ENCODE measurements at places on chromosomes 2 and 18.

DNA sequence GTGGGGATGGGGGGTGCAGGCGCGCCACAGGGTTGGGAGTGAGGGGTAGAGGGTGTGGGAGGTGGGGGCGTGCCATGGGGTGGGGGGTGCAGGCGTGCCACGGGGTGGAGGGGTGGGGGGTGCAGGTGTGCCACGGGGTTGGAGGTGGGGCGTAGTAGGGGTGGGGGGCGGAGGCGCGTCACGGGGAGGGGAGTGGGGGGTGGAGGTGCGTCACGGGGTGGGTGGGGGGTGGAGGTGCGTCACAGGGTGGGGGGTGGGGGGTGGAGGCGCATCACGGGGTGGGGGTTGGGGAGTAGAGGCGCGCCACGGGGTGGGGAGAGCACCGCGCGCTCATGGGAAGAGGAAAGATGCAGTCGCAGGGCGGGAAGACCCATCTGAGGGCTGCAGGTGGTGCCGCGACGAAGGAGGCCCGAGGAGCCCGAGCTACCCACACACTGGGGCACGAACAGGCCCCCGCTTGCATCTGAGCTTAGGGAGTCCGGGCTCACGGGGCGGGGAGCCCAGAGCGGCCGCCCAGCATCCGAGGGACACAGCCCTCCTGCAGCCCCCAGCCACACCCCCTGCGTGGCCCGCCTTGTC, 37.5 kb downstream of the SNED1 start:
- no peak for DNase-seq

DNA sequence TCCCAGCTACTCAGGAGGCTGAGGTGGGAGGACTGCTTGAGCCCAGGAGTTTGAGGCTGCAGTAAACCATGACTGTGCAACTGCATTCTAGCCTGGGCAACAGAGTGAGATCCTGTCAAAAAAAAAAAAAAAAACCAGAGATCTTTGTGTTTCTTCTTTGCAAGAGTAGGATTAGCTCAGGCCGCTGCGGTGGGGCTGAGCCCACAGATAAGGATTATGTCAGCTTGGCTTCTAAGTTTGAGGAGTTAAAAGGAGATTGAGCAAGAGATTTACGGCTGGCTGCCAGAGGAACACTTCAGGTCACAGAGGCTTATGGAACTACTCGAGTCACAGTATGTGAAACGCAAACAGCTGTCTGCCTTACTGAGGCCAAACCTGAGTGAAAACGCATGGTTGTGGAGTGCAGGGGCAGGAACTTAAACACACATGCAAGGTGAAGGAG, 146.7 kb upstream of the L3MBTL4 start:
- DNase-seq = no peak

GRCh38 chr2:147172493-147173188, 672.2 kb upstream of the ACVR2A start:
- no peak for DNase-seq

DNA sequence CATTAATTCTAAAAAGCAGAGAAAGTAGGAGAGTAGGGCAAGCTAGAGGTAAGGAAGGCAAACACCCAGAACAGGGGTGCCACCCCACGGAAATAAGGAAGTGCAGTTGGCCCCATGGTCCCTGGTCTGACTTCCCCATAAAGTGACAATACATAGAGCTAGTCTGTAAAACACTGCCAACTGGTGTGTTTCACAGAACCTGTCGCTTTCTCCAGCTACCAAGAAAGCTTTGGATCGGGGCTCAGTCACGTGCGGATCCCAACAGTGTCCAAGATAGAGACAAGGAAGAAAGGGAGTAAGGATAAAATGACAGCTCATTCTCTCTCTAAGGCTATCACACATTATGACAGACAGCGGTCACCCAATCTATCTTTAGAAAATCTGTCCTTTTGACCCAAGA, 36.4 kb downstream of the TBC1D8 start:
- DNase-seq = no peak

DNA sequence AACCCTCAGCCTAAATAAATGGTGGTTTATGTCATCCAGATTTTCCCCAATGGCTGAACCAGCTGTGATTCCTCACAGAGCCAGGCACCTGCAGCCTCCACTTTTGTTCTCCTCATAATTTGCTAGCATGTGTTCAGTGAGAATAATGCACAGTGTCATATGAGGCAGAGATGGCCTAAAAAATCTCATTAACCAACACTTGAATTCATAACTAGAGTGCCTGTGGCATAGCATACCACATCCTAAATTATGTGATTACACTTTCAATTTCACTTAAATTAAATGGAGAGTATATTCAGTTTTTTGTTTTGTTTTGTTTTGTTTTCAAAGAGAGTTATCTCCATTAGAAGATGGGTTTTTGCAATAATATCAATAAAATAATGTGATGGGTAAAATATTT, 488.0 kb downstream of the CBLN2 start:
- peak; percentile 77 for DNase-seq

DNA sequence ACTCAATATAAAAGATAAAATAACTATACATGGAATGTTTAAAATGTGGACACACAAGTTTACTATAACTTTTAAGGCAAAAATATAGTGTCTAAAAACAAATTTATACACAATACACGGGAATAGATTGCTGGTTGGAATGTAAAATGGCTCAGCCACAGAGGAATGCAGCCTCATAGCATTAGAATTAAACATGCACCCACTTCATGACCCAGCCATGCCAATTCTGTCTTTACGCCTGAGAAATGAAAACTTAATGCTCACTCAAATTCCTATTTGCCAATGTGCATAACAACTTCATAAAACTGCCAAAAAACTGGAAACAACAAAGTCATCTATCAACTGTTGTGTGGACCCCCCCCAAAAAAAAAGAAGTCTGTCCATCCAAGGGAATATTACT, 1006.6 kb upstream of the POU3F3 start:
- DNase-seq = no peak

- DNase-seq = no peak
These were observed 984 bp upstream of the MSH2 start for GRCh38 chr2:47401789-47402554.

DNA sequence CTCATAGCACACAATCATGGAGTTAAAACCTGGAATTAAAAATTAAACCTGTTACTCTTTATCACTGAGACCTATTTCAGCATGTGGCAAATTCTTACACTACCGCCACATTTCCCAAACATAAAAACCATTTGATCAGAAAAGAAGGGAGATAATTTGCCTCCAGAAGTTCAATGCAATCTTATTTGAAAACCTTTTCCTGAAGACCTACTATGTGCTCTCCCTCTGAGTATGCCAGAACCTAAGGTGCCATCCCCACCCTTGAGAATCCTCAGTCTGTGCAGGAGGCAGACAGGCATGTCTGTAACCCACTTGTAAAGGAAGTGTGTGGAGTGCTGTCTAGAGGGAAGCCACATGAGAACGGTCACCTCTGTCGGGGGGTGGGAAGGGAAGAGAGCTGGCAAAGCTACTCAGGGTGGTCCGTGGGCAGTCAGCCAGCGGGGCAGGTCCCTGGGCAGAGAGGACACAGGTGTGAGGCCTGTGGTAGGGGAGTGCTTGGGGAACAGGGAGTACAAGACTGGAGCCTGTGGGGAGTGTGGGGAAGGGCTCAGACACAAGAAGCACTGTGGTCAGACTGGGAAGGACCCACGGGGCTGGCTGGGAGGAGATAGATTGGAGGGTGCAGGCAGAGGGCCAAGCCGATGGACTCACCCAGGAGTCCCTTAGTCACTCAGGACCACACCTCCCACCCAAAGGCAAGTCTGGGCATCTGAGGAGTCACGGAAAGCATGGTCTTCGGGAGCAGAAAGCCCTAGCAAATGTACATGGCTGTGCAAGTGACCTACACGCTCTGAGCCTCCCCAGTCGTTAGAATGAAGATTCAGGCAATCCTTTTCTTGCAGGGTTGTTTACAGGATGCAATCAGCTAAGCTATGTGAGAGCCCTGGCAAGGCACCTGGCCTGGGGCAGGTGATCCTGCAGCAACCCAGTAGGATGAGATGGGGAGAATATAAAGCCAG, 22.8 kb downstream of the CRACDL start:
- no peak for DNase-seq

GRCh38 chr2:64637000-64637635, 16.6 kb downstream of the SERTAD2 start:
- no peak for DNase-seq

DNA sequence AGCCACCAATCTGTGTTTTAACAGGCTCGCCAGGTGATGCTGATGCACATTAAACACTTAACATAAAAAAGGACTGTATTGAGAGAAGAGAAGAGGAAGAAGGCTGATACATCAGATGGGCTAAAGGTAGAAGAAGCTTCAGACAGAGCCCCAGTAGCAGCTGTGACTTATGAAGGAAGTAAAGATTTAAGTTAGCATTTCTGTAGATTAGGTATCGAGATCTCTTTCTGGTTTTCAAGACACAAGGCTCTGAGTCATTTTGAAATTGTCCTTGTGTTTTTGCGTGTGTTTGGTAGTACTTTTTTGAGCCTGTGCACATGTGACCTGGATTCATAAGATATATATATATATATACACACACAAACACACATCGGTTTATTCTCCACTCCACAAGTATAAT, 40.6 kb upstream of the GCFC2 start:
- DNase-seq = no peak

GRCh38 chr2:4938206-4938605, 754.0 kb upstream of the SOX11 start:
- DNase-seq = no peak

DNA sequence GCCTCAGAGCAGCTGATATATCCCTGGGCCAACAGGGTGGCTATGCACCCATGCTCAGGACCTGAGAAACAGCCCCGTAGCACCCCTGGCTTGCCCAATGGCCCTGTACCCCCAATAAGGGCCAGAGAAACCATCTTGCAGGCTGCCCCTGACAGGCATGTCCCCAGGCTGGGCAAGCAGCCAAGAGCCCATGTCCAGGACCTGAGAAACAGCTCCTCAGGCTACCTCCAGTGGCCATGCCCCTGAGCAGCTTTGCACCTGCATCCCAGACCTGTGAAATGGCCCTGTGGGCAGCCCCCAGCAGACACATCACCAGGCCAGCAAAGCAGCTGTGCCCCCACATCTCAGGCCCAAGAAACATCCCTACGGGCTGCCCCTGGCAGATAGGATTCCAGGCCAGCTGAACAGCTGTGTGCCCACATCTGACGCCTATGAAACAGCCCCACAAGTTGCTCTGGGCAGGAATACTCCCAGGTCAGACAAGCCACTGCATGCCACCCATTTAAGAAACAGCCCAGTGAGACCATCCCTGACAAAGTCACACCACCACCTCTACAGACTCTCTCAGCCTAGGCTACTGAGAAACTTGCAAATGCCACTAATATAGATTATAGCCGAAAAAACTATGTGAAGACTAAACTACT, 84.1 kb downstream of the TMEM237 start:
- DNase-seq = no peak

DNA sequence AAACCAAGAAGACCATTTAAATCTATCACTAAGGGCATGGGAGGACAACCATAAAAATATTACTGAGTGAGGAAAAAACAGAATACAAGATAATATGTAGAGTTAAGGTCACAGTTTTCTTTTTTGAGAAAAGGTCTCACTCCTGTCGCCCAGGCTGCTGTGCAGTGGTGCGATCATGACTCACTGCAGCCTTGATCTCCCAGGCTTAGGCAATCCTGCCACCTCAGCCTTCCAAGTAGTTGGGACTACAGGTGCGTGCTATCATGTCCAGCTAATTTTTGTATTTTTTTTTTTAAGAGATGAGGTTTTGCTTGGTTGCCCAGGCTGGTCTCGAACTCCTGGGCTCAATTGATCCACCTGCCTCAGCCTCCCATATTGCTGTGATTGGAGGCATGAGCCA, 24.0 kb downstream of the POLR1A start:
- no peak for DNase-seq

- DNase-seq = no peak
These were observed 5.4 kb downstream of the ITGAV start for GRCh38 chr2:186595219-186595618.

DNA sequence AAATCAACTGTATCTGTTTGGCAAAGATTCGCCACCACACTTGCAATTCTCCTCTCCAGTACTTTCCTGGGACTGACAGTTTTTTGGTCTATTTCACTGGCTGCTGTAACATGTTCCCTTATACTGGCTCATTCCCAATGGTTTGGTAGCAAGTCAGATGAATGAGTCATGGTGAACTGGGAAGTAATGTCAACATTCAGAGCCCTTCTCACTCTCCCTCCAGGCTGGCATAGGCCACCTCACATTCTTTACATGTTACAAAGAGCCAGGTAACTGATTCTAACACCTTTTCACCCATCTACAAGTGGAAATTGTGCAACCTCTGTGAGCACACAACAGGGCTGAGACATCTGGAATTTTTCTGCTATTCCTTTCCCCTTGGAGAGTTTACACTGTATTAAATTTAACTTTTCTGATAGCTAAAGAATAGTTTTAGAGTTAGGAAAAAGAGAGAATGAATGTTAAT, 111.3 kb upstream of the TLK1 start:
- no peak for DNase-seq

DNA sequence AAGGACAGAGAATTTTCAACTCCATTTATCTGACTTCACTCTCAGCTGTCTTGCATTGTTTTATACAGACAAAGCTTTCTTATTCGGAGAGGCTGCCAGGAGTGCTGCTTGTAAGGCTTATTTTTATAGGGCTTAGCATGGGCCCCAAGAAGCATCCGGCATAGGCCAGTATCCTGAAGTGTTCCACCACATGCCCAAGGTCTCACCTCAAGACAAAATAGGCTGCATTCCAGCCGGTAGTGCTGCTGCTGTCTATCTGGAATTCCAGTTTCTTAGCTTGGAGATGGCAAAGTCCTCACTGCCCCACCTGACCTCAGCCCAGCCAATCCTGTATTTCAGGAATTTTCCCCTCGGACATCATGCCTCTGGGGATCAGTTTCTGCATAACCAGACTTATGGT, 47.6 kb upstream of the MCFD2 start:
- no peak for DNase-seq

DNA sequence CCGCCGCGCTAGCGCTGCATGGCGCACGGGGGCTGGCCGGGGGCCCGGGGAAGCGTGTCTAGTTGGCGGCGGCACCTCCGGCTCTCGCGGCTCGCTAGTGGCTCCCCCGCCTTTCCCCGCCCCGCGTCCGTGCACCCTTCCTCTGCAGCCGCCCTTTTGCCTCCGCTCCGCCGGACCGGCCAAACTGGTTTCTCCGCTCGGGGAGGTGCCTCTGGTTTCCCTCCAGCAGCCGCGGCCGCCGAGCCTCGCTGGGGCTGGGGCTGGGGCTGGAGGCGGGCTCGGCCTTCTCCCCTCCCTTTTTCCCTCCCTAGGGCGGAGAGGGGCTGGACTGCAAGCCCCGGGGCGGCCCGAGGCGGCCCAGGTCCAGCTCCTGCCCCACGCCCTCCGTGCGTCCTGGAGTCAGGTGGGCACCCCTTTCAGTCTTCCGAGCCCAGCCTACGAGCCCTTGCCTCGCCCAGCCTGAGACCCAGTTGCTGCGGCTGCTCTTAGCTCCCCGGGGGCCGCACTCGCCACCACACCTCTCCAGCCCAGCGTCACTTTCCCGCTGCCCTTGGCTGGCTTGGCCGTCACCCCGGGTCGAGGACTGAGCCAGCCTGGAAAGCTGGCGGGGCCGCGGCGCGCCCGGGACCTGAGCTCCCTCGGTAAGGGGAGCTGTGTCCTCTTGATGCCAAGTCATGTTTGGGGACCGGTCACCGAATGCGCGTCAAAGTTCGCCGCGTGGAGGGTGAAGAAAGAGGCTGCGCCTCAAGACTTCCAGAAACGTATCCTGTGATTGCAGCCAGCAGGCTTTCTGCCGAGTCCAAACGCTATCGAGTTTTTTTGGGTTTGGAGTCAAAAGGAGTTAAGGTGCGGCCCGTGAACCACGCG, at the start of gene ATP8B1:
Gene ATP8B1, minus strand, starts transcription at position 213 of the 867 bp plus-strand sequence. CDS start 71,508 bp downstream, outside the sequence.
- no peak for DNase-seq

All from NCI-H1436 treated with DMSO at 0.1 percent for 48 hours (cell line).